Left ventricle myocardium inferior (tissue), 1 donor: ENCODE measurements at places on chromosomes 4 and X. TPM values are rescaled to one million over a fixed set of nuclear protein-coding genes. Genes with fewer than 3 reads are reported as not detected.

DNA sequence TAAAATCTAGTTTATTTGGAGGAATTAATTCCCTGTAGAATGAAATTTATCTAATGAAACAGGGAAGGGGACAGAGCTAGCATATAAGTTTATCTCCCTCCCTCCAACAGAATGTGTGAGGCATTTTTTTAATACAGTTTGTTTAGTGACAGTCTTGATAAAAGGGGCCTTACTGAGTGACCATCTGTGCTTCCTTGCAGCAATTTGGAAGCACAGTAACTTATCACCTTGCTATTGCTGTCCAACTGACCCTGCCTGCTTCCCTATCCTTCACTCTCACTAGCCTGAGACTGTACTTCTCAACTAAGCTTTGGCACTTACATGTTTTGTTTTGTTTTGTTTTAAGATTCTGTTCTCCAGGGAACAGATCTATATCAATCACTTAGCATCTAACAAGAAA, 31.1 kb upstream of the KCTD8 start:
- DNase-seq: no peak

DNA sequence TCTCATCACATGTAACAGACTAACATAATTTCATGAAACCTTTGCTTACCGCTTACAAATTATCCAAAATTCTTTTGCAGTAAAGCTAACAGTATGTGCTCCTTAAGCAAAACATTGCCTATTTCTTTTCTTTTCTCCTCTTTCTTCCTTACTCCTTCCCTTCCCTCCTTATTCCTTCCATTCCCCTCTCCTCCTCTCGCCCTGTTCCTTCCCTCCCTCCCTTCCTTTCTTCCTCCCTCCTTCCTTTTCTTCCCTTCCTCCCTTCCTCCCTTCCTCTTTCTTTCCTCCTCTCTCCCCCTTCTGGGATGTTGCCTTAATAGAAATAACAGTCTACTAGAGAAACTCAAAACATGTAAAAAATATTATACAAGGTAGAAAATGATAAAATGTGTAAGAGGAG, 246.4 kb downstream of the TENM3 start:
- no peak for DNase-seq

DNA sequence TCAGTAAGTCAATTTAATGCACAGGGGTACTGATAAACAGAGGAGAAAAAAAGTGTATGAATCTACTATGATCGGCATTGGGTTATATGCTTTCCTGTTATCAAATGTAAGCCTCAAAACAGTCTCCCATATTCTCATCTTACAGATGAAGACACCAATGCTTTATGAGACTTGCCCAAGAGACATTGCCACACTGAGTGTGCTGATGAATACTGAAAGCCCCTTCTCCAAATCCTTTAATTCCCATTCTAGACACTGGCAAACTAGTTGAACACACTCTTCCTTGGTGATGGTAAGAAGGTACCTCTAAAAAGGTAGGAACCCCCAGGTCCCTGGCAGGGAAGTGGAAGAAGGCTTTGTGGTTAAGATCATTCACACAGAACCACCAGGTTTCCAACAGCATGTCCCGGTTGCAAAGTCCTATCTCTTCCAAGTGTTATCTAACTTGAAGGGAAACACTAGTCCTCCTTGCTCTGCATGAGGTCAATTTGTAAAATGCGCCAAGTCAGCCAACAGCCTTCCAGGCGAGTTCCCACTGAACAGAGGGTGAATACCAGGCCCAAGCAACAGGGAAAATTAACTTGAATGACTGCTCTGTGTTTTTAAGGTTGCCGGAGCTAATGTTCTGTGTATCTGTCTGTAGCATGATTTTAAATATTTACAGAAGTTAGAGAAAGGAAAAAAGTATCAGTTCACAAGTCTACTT, 5.1 kb downstream of the SETD7 start:
- DNase-seq: peak; percentile 27

RNF150 gene
- total RNA-seq: 68.0 TPM

CDS1 gene
- 1.3 TPM for total RNA-seq

UGT2B10 gene
- total RNA-seq: not detected

RENBP gene
- total RNA-seq: 7.5 TPM

SSX3 gene
- total RNA-seq: not detected

GRCh38 chrX:24268786-24269185, 45.1 kb downstream of the SUPT20HL2 start:
- DNase-seq: no peak

SPINK2 gene
- 0.80 TPM for total RNA-seq

GRCh38 chr4:142354794-142355420, 491.2 kb downstream of the INPP4B start:
- DNase-seq: no peak

- DNase-seq: no peak
These were observed 245.4 kb downstream of the FBXW7 start for GRCh38 chr4:152290366-152290921.

ZBTB49 gene
- 1.9 TPM for total RNA-seq

- DNase-seq: no peak
These were observed 2.2 kb downstream of the ATP8A1 start for GRCh38 chr4:42654631-42655268.

TRAM1L1 gene
- 0.82 TPM for total RNA-seq

DNA sequence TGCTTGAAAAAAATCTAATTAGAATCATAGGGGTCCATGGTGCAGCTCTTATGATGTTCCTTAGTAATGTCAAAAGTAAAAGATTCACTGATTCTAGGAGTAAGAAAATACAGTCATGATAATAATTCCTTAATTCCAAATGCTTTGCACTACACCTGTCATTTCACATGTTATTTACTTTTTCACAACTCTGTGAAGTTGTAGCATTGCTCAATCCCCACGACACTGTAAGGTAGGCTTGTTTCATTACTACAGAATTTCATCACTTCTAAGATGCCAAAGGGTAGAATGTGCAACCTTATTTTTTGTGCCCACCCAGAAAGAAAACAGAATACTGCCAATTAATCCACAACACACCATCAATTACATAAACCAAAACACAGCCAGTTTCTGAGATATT, 46.1 kb upstream of the LNX1 start:
- DNase-seq: no peak

KLB gene
- not detected for total RNA-seq

GRCh38 chr4:20890761-20891160, 190.5 kb downstream of the PACRGL start:
- DNase-seq: no peak

HAUS7 gene
- total RNA-seq: 17.0 TPM

DNA sequence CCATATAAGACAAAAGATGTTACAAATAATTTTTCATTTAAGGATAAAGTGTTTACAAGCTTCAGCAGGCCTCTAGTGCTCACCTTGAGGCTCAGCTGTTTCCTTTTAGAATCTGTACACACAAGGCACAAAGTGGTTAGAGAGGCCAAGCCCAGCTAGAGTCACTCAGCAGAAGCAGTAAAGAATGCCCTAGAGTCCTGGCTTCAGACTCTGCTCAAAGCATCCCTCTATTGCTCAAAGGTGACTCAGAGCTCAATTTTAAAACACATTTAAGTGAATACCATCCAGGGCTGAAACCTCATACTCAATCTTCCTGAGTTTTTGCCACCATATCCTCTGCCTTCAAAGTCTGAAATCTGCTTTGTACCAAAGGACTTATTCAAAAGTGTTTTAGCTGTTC, 22.6 kb upstream of the PHF8 start:
- no peak for DNase-seq

DNA sequence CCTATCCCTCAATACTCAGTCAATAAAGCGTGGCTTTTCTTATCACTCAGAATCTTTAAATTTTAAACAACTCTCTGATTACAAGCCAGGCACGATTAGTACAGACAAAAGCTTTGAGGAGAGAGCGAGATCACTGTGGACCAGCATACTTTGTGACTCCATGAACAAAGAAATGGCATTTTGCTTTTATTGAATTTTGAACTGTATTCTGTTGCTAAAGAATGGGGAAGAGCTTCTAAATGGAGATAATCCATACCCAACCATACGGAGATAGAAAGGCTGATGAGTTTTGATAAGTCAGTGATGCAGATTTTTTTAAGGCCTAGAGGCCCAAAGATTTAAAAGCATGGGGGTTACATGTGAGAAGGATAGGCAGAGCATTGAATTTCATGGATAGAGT, 259.1 kb downstream of the DACH2 start:
- DNase-seq: no peak

GRCh38 chr4:10204401-10205058, 87.9 kb upstream of the WDR1 start:
- peak; percentile 27 for DNase-seq

- DNase-seq: no peak
These were observed 4.9 kb upstream of the ZNF630 start for GRCh38 chrX:48076343-48076742.

DNA sequence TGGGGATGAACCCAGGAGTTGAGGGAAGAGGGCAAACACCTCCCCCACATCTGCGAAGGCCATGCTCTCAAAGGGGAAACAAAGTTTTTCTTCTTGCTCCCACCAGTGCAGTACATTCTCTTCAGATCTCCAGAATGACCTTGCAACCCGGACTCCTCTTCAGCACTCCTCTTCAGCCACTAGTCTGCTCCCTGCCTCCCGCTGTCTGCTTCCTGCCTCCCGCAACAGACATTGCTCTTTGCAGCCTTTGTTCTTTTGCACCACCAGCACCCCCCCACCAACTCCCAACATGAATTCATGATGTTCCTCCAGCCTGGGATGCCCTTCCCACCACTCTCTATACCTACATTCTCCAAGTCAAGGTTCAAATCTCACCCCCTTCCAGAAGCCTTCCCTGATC, 32.1 kb downstream of the UTP14A start:
- no peak for DNase-seq

GRCh38 chr4:89146196-89146595, 34.9 kb downstream of the TIGD2 start:
- DNase-seq: no peak

MAMLD1 gene
- total RNA-seq: 1.8 TPM

DNA sequence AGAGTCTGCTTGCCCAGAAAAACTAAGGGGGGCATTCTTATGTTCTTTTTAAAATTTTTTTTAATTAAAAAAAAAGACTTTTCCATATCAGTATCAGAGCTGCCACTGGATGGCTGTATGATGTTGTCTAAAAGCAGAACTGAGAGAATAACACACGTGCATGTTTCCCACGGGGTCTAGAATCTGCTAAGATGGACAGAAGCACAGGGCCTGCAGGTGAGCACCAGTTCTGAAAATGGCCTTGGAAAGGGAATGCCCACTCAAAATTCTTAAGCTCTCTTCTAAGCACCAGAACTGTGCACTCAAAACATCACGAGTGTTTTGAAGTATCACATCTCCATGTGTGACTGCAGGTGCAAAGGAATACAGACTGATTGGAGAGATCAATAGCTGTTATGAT, 61.1 kb downstream of the ARAP2 start:
- DNase-seq: no peak

NOX1 gene
- total RNA-seq: not detected

SULT1B1 gene
- 1.1 TPM for total RNA-seq

DNA sequence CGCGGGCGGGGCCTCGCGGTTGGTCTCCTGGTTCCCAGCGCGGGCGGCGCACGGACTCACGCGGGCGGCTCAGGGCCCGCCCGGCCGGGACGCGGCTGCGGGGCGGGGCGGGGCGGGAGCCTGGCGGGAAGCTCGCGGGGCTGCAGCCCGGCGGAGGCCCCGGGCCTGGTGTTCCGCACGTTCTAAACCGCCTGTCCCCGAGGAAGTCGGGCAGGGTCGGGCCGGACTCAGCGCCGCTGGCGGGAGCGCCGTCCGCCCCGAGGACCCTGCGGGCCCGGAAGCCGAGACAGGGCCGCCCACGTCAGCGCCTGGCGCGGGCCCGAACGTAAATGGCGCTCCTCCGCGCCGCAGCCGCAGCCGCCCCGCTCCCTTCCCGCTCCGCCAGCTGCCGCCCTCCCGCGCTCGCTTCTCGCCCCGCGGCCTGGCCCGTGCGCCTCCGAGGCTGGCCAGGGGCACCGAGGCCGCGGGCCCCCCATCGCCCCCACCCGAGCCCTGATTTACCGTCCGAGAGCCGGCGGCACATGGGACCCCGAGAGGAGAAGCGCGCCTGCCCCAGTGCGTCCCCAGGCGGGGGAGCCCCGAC, 309 bp upstream of the CTBP1 start:
- peak; percentile 89 for DNase-seq

- no peak for DNase-seq
These were observed 60.4 kb upstream of the IRF2 start for GRCh38 chr4:184534511-184535391.

- DNase-seq: no peak
These were observed 37.4 kb upstream of the NDP start for GRCh38 chrX:44010626-44011025.

DNA sequence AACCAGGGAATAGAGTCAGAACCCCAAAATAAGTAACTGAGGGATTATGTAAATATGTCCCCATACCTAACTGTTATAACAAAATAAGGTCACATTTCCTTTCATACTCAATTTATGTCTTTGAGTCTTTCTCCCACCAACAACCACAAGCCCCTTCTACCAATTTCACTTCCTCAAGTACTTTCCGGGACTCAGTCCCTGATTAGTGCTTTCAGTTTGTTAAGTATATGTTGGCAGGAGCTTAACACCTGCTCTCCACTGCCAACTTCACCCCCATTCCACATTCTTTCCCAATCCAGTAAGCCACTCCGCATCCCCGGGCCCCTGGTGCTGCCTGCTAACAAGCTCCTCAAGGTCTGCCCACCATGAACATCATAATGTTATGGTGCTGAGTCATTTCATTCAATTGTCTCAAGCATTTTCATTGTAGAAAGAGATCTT, 71.3 kb upstream of the SPRY1 start:
- no peak for DNase-seq

DNA sequence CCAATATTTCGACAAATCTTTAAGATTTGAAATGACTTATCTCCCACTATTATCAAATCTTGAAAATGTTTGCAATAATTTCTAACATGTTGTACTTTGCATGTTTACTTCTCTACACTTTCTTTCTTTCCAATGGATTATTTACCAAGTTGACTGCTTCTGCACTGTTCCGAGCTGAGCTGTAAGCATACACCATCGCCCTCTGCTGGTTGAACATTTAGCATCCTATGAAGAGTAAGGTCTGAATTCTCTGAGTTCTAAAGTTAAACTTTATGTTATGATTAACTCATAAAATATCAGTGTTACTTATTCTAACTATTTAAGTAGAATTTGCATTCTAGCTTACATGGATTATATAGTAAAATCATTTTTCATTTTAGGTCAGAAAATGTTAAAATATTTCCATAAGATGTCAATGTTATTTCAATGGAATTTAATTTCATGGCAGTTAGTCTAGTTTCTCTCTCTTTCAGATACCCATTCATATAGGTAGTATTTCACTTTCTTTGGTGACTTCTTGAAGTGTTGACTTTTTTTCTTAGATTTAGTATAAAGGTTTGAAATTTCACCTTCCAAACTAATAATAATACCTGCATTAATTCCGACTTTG, 137.4 kb downstream of the DKK2 start:
- no peak for DNase-seq

GRCh38 chr4:85864259-85865205, 389.6 kb downstream of the ARHGAP24 start:
- no peak for DNase-seq

MAGEC2 gene
- total RNA-seq: not detected
